Activated naive CD4-positive, alpha-beta T cell treated with anti-CD3 and anti-CD28 coated beads, Interleukin-2, amount 50 U/mL, for 72 hours (primary cell): ENCODE measurements at places on chromosomes 2 and 18. TPM values are rescaled to one million over a fixed set of nuclear protein-coding genes. Genes with fewer than 3 reads are reported as not detected.

G6PC2 gene
- not detected for total RNA-seq

MC4R gene
- total RNA-seq: not detected

DNA sequence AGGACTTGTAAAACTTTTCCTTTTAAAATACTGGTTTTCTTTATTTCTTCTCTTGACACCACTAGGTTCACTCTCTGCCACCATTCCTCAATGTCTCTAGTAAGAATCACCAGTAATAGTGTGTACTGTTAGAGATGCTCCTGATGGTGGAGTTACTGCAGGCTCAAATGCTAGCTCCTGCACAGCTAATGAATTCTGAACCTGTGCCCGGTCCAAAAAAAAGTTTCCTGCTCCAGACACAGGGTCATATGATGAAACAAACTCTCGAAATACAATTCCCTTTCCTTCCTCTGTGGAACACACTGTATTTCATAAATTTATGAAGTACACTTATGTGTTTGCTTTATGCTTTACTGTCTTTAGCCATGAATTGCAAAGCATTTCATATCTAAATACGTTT lies 19.2 kb downstream of the PMS1 start:
- no peak for DNase-seq

GRCh38 chr2:70357684-70358071 lies 55.8 kb upstream of the FAM136A start:
- DNase-seq: no peak

- DNase-seq: no peak
These were observed 93.0 kb upstream of the SH3BP4 start for GRCh38 chr2:234858790-234859329.

DNA sequence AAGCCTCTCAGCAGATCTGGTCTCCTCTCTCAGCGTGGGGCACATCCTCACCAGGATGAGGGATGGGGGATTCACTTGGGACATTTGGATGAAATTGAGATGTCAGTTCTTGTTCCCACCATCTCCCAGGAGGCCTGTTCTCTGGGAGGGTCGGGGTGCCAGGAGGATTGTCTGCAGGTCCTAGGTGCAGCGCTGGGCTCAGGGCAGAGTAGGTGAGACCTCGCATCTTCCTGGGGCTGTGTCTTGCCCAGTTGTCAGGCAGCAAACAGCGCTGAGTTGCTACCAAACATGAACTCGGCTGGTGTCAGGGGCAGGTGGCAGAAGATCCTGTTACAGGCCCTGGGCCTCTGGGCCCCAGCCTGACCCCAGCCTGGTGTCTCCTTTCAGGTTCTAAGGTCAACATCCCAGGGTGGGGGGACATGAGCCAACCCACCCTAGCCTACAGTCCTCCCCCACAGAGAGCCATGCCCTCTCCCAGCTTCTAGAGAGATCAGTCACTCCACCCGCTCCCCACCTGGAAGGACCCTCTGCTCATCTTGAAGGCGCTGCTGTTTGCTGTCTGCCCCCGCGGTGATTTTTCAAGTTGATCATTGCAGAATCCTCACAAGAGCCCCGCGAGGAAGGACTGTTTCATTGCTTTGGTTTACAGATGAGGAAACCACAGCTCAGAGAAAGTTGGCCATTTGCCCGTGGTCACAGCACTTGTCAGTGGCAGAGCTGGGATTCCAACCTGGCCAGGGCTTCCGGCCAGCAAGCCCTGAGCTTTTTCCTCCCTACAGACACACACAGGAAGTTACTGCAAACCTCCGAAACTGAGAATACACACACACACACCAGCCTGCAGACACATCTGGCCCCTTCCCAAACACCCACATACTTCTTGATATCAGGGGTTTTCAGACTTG lies 83.9 kb downstream of the STPG4 start:
- peak; percentile 47 for DNase-seq
